ENCODE measurements at places on chromosomes 2 and 18.

DNA sequence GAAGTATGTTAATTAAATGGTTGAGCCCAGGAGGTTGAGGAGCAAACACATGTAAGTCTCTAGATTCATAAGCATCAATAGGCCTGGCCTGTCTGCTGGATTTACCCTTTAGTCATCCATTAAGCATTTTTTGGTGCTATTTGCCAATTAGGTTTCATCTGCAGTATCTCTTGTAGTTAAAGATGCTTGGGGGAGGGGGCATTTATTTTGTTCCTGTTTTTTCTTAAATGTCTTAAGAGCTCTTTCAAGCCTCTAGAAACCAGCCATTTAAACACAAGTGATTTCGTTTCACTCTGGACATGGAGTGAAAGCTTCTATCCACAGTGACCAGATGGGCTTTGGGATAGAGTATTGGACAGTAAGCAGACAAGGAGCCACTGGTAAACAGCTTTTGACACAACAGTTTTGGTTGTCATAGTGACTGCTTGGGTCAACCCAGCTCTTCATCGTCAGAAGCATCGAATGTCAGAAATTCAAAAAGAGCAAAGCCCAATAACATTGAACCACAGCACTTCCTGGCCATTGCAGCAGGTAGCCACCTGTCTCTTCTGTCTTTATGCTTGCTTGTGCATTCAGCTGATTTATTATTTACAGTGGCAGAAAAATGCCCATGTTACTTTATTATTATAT is 4.9 kb downstream of the QPCT start:
- no peak for DNase-seq

DNA sequence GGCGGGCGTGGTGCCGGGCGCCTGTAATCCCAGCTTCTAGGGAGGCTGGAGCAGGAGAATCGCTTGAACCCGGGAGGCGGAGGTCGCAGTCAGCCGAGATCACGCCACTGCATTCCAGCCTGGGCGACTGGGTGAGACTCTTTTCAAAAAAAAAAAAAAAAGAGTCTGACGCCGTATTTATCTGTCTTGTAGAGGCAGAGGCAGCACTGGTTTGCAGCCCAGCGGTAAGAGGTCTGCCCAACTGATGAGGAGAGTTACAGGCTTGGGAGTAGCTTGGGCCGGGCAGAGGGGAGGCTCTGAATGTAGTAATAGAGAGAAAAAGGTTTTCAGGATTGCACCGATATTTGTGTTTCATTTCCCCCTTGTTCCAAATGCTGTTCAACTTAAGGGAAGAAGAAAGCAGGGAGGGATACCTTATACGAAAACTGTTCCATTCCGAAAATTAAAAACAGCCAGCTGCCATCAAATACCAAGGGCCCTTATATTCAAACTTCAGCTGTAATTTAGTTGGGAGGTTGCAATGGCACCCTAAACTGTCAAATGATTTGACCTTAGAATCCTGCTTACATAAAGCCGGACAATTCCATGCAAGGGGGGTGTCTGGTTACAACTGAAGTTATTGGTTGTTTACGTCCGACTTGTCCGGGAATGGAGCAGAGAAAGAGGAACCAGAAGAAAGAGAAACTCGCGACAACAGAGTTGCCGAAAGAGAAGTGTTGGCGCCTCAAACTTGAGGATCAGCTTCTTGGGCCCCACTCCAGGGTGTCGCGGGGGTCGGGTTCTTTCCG is 9.2 kb upstream of the SP9 start:
- no peak for DNase-seq

- no peak for DNase-seq
These were observed 555.2 kb downstream of the CMPK2 start for GRCh38 chr2:6310256-6311215.

DNA sequence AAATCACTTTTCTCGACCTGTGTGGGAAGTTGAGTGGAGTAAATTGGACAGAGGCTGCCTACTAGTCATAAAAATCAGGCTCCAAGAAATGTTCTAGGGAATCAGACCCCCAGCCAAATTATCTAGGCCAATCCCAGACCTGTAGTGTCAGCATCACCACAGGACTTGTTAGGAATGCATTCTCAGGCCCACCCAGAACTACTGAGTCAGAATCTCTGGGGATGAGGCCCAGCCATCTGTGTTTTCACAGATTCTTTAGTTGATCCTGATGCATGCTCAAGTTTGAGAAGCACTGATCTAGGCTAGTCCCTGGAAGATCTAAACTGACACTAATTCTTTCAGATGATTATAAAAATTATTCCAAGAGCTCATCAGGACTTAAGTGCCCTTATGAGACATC is 434.0 kb upstream of the MEIS1 start:
- no peak for DNase-seq

DNA sequence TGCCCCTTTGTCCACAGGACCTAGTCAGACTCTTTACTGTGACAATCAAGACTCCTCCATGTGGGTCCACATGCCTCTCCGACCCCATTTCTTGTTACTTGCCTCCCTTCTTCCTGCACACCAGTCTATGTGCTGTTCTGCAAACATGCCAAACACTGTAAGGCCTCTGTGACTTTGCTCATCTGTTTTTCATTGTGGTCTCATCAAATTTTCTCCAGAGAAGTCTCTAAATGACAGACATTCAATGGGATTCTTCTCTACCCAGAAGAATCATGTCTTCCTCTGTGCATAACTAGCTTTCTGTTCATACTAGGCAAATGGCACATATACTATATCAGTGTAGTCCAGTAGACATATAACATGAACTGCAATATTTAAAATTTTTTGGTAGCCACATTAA is 43.0 kb upstream of the KCNE4 start:
- peak; percentile 29 for DNase-seq

DNA sequence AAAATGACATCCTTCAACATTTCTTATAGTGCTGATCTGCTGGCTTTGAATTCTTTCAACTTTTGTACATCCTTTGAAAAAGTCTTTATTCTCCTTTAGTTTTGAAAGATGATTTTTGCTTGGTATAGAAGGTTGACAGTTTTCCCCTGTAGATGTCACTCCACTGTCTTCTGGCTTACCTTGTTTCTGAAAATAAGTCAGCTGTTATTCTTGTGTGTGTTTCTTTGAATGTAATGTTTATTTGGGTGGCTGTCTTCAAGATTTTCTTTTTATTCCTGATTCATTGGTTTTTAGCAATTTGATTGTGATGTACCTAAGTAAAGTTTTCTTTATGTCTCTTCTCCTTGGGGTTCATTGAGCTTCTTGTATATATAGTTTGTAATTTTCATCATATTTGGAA is 47.6 kb downstream of the ACTR3 start:
- no peak for DNase-seq

GRCh38 chr18:10378688-10379420 is 75.6 kb upstream of the APCDD1 start:
- DNase-seq: peak; percentile 32

DNA sequence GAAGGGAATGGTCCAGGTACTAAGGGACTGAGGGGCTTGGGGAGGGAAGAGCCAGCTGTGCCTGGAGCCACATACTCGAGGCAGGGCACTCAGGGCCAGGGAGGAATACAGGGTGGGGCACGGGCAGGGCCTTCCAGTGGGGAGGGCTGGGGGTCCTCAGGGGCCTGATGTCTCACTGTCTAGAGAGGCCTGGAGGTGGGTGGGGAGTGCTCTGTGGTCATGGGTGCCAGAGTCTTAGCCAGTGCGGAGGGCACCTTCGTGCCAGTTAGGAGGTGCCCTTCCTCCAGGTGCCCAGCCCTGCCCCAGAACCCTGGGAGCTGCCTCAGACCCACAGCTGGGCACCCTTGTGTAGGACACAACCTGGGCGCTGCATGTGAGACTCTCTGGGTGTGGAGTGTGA is 81.2 kb downstream of the SMAD7 start:
- DNase-seq: no peak

- DNase-seq: no peak
These were observed 71.8 kb upstream of the ATL2 start for GRCh38 chr2:38448692-38449410.

GRCh38 chr18:79199691-79200374 is 130.6 kb downstream of the ATP9B start:
- peak; percentile 58 for DNase-seq

GRCh38 chr18:3526421-3527354 is 76.7 kb downstream of the TGIF1 start:
- peak; percentile 90 for DNase-seq

All from RPMI7951 (cell line).